Muscle of back (tissue), 13 donors: ENCODE measurements at places on chromosomes 13 and 19. TPM values are rescaled to one million over a fixed set of nuclear protein-coding genes. Genes with fewer than 3 reads are reported as not detected.

Gene HCN2
- polyA plus RNA-seq, result 0.22 TPM

DNA sequence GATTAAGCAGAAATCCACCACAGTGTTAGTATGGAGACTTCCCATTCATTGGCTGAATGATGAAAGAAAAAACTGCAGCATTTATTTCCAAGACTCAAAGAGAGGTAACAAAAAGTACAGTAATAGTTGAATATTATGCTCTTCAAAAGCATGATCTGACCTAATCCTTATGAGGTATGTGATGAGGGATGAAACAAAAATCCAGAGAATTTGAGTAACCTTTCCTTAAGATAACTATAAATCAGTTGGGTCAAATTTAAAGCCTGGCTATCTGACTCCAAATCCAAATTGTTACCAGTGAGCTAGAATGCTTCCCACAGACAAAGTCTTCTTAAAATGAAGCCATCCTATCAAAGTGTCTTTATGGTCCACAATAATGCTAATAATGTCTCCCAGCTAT, 38.1 kb downstream of the NUFIP1 start:
- DNase-seq, result no peak

- no peak for DNase-seq
Observed at GRCh38 chr19:4077007-4077374, 10.3 kb upstream of the ZBTB7A start.

Gene SEMA6B
- 31.4 TPM for polyA plus RNA-seq

GRCh38 chr13:85074543-85075313, 724.5 kb downstream of the SLITRK6 start:
- DNase-seq, result no peak

DNA sequence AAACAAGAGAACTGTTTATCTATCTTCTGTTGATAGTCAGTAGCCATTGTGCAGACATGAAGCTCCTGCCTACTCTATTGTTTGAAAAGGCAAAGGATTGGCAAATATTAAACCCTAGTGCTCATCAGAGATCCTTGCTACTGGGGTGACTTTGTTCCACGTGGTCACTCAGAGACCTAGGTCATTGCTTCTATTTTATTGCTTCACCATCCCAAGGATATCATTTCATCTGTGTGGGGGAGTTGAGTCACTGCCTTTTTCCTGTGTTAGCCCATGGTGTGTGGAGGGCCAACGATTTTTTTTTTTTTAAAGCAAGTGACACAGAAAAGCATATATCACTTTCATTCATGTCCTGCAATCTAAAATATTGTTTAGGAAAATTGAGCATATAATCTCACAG, 254.1 kb upstream of the RXFP2 start:
- no peak for DNase-seq
